Effector memory CD8-positive, alpha-beta T cell (primary cell): ENCODE measurements at places on chromosomes 11 and 22.

GRCh38 chr22:38505541-38506117 lies 482 bp downstream of the DDX17 start:
- DNase-seq: no peak

- no peak for DNase-seq
Measured at GRCh38 chr11:61372659-61373420, 10.7 kb downstream of the TMEM138 start.

- peak; percentile 10 for DNase-seq
Measured at GRCh38 chr11:122633219-122633829, 22.2 kb upstream of the UBASH3B start.

- no peak for DNase-seq
Measured at GRCh38 chr11:115333949-115334348, 170.3 kb downstream of the CADM1 start.

DNA sequence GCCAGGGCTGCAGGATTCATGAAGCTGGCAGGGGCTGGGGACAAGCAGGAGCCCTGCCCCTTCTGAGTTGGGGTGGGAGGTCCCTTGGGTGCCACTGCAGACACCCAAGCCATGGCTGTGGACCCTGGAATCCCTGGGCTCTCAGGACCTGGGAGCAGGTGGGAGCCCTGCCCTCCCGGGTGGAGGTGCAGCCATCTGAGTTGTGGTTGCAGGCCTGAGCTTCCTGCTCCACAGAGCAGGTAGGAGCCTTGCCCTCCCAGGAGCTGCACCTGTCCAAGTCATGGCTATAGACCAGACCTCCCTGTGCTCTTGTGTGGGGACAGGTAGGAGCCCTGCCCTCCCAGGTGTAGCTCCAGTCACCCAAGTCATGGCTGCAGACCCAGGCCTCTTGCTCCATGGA lies 113.5 kb downstream of the ARHGAP20 start:
- no peak for DNase-seq

GRCh38 chr22:27045103-27045947 lies 387.9 kb downstream of the MIAT start:
- no peak for DNase-seq

- DNase-seq: no peak
Measured at GRCh38 chr11:44960200-44960845, 9.6 kb upstream of the TP53I11 start.

DNA sequence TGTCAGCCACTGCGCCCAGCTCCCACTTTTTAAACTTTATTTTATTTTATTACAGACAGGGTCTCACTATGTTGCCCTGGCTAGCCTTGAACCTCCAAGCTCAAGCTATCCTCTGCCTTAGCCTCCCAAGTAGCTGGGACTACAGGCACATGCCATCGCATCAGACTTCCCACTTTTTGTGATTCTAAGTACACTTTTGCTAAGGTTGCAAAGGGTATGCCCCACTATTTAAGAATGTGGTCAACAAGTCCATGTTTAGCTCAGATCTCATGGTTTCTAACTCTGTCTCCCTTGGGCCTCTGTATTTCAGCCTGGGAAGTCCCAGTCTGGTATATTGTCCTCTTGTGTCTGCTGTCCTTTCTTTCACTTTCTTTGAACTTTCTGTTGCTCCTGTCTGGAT lies 35.3 kb downstream of the EXPH5 start:
- no peak for DNase-seq

GRCh38 chr11:127308291-127308690 lies 307.7 kb upstream of the KIRREL3 start:
- DNase-seq: no peak

- no peak for DNase-seq
Measured at GRCh38 chr11:71495286-71496230, 31.5 kb upstream of the KRTAP5-7 start.

DNA sequence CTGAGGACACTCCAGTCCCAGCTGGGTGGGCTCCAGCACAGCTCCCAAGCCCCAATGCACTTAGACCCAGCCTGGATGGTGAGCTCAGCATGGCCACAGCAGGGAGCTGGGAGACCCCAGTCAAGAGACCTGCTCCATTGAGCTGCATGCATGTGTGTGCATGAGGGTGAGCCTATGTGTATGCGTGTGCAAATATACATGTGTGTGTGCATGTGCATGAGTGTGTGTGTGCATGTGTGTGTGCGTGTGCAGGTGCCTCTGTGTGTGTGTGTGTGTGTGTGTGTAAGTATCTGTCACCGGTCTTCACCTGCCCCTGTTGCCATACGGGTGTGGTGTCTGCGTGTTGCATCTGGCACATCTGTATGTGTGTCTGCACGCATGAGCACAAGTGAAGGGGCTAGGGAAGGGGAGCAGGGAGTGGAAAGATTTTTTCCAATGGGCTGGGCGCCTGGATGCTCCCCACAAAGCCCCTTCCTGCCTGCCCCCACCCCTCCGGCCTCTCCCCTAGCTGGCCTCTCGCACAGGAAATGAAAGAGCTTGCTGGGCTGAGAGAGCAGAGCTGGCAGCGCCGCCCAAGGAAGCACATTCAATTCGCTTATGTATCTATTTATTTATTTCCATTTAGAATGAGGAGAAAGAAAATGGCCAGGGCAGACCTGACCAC lies 4.1 kb downstream of the TSPAN32 start:
- peak; percentile 31 for DNase-seq

GRCh38 chr11:133096981-133097380 lies 435.3 kb downstream of the OPCML start:
- DNase-seq: no peak

DNA sequence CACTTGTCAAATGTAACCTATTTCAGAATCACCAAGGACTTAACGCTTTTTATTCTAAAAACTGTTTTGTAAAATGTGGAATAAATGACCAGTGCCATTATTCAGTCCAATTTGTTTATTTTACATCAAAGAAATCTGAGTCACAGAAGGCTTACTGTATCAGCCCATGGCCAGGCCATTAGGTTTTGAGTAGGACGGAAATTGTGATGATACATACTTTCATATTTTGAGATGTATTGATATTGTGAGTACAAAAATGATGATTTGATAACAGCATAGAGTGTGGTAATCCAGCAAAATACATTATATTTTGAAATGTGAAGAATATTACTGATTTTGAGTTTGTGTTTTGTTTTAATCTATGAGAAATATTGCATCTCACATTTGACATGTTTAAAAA lies 81.1 kb downstream of the PIWIL3 start:
- DNase-seq: no peak

DNA sequence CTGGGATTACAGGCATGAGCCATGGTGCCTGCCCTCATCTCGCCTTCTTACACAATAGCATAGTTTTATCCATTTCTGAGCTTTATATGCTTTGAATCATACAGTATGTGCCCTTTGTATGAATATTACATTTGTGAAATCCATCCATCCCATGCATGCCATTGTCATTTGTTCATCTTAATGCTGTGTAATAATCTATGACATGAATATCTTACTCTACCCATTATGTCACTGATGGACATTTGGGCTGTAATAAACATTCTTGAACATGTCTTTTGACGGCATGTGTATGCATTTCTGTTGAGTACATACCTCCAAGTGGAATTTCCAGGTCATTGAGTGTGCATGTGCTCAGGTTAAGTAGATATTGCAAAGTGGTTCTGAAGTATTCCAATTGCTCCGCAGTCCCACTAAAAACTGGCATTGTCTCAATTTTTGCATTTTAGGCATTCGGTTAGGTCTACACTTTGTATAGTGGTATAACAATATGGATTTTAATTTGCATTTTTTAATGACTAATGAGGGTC lies 339.3 kb upstream of the SYN3 start:
- DNase-seq: no peak

- DNase-seq: no peak
Measured at GRCh38 chr11:134359646-134360045, 27.9 kb downstream of the GLB1L2 start.

GRCh38 chr22:24592058-24592850 lies 619 bp downstream of the LRRC75B start:
- DNase-seq: no peak

- no peak for DNase-seq
Measured at GRCh38 chr11:47656260-47656885, 14.0 kb upstream of the MTCH2 start.

GRCh38 chr11:131486100-131486499 lies 115.7 kb downstream of the NTM start:
- DNase-seq: no peak

DNA sequence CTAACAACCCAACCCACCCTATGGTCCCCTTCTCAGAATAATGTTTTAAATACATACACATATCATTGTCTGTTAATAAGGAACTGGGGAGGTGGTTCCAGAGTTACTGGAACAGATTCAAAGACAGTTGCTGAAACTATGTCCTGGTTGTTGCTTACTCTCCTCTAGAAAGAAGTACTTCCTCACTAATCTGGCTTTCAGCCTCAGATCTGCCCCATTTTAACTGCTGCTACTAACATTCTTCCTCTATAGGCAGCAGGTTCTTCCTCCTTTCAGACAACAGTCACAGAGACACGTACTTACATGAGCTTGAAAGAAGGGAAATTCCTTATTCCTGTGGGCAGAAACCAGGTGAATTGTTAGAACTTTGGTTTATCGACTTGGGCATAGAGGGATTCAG lies 8.1 kb upstream of the NEU3 start:
- no peak for DNase-seq

DNA sequence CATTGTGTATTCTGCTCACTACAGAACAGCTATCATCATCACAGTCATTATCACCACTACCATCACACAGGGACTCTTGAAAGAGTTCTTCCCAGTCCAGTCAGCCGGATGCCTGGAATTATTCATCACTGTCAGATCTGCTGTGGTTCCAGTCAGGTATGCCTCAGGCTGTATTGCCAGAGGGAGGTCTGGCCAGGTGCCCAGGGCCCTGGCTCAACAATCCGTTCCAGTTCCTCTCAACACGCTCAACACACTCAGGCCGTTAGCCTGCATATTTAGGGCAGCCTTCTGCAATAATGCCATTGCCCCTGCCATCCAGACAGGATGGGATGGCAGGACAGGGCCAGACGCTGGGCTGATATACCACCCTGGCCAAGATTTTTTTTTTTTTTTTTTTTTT lies 28.6 kb upstream of the RASL10A start:
- DNase-seq: no peak

- no peak for DNase-seq
Measured at GRCh38 chr11:101091781-101092180, 37.8 kb downstream of the PGR start.

- DNase-seq: no peak
Measured at GRCh38 chr11:91998481-91998880, 226.1 kb upstream of the FAT3 start.

- DNase-seq: no peak
Measured at GRCh38 chr11:121112498-121113455, 11.7 kb downstream of the TECTA start.

- no peak for DNase-seq
Measured at GRCh38 chr11:90448256-90448655, 225.4 kb upstream of the CHORDC1 start.

GRCh38 chr11:86222081-86222480 lies 22.5 kb upstream of the EED start:
- DNase-seq: no peak

DNA sequence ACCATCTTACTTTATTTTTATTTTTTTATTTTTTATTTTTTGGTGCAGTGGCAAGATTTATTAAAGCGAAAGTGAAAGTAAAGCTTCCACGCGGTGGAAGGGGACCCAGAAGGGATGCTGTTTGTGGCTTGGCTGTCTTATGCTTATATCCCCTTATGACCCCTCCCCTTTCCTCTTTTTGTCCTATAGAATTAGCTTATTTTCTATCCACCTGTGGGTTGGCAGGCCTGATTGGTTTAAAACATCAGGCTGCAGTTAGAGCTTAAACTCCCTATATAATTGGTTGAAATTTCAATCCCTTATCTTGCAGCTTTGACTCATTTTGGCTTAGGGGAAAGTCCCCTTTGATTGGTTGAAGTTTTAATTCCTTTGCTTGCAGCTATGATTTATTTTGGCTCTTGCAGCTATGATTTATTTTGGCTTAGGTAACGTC lies 50.5 kb downstream of the NNMT start:
- no peak for DNase-seq

DNA sequence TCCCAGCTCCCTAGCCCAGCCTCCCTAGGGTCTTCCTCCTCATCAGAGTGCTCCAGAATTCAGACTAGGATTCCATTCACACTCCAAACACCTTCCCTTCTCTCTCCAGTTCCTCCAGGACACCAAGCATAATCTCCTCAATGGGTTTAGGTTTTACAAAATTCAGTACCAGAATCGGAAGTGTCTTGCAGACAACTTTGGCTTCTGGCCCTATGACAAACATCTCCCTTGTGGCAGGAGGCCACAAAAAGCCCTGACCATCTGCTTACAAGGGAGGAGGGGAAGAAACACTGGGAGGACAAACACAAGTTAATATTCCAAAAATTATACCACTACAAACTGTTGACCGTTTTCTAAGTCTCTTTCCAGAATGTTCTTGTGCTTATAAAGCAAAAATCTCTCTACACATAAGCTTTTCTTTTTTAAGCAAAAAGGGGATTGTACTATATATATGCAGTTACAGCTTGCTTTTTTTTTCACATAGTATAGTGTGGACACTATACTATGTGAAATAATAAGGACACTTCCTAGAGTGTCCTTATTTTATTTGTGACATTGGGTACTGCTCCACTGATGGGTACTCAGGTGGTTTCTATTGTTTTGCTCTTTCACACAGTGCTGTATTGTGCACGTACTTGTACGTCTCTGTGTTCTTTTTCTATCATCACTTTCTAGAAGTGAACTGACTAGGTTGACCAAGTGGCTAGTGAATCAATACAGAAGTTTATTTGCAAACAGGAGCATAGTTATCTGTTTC lies 78.7 kb downstream of the BDNF start:
- no peak for DNase-seq

DNA sequence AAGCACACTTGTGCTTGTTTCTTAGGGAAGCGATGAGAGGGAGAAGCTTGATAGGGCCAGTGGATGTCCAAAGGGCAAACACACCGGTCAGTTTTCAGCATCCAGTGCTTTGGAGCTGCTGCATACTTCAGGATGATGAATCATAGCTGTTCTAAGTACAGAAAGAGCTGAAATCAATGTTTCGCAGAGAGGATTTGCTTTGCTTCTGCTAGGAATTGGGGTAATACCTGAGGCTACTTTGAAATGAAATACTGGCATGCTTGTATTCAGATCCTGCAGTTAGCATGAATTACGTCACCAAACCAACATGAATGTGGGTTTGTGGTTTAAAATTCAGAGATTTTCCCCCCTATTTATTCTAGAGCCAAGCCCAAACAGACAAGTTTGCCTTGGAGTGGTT lies 41.7 kb upstream of the SC5D start:
- DNase-seq: no peak

DNA sequence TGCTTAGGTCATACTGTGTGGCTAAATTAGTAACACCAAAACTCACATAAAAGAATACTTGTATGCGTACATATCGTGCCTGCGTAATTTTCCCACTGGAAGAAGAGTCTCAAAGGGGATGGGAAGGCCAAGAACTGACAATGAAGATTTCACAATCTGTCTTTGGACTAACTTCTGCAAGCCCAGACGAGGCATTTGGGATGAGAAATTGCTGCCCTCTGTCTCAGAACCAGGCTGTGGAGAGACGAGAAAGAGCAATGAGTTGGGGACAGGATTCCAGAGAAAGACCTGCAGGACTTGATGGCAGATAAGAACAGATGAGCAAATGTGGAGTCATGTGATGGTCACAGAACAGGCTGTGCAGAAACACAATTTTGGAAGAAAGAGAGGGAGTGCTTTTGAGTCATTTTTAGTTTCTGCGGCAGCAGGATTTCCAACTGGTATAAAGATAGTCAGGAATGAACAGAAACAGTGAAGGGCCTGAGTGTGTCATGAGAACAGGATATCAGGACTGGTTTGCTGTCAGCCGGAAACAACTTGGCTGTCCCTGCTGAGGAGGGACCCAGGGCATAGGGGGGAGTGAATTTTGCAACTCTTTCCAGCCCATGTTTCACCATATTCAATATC lies 82.7 kb upstream of the CTSC start:
- no peak for DNase-seq

GRCh38 chr11:107274138-107274537 lies 183.5 kb downstream of the CWF19L2 start:
- DNase-seq: no peak
